ENCODE measurements at places on chromosomes 5 and 9.

GRCh38 chr5:139588962-139589361 is 27.8 kb downstream of the UBE2D2 start:
- DNase-seq: no peak

DNA sequence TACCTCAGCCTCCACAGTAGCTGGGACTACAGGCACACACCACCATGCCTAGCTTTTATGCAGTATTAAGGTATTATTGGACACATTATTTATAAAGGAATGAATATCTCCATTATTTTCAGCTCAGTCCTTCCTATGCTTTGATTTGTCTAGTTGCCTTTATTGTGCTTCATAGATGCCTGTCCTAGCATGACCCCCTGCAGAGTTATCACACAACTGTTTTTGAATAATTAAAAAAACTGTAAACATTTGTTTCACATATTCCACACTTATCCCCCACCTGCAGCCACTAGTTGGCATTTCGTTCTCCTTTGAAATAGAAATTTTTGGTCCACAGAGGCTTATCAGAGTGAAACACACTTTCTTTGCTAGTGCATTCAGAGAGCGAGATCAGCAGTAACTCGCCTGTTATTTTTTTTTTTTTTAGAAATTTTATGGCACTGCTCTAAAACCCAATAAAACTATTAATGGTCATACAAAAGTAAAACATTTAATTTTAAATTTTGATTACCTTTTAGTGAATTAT is 151.8 kb upstream of the RASA1 start:
- no peak for DNase-seq

GRCh38 chr5:76074487-76075065 is 8.6 kb upstream of the SV2C start:
- no peak for DNase-seq

GRCh38 chr9:29332789-29333188 is 1759.5 kb upstream of the C9orf72 start:
- DNase-seq: no peak

- DNase-seq: no peak
Observed at GRCh38 chr5:165502893-165503691, 1997.7 kb downstream of the MAT2B start.

- DNase-seq: no peak
Observed at GRCh38 chr5:36482812-36483211, 123.6 kb upstream of the SLC1A3 start.

- DNase-seq: no peak
Observed at GRCh38 chr9:5617749-5618148, 11.2 kb upstream of the RIC1 start.

All from DMS79 treated with DMSO at 0.1 percent for 48 hours (cell line).